ENCODE measurements at places on chromosomes 16 and 17. TPM values are rescaled to one million over a fixed set of nuclear protein-coding genes. Genes with fewer than 3 reads are reported as not detected.

SLFN11 gene
- total RNA-seq, result 3.7 TPM

NSRP1 gene
- 5.4 TPM for total RNA-seq

KRTAP1-4 gene
- total RNA-seq, result not detected

CDH8 gene
- total RNA-seq, result 41.6 TPM

SEZ6L2 gene
- 58.5 TPM for total RNA-seq

ACE gene
- 4.4 TPM for total RNA-seq

NT5C gene
- 22.1 TPM for total RNA-seq

B4GALNT2 gene
- not detected for total RNA-seq

TBC1D3K gene
- not detected for total RNA-seq

MYH13 gene
- total RNA-seq, result not detected

C17orf107 gene
- 3.7 TPM for total RNA-seq

FBXO39 gene
- total RNA-seq, result not detected

CETP gene
- 0.74 TPM for total RNA-seq

SLC12A3 gene
- total RNA-seq, result not detected

SYCE1L gene
- 0.25 TPM for total RNA-seq

C16orf86 gene
- total RNA-seq, result 2.7 TPM

GNGT2 gene
- 0.25 TPM for total RNA-seq

PYY gene
- total RNA-seq, result not detected

CTF1 gene
- under 0.01 TPM for total RNA-seq

HCFC1R1 gene
- 8.1 TPM for total RNA-seq

RNPS1 gene
- total RNA-seq, result 73.0 TPM

FBXL16 gene
- total RNA-seq, result 9.3 TPM

Data from temporal lobe (tissue), 4 donors.